ENCODE measurements at places on chromosomes 2 and 18. TPM values are rescaled to one million over a fixed set of nuclear protein-coding genes. Genes with fewer than 3 reads are reported as not detected.

GRCh38 chr2:176595986-176596385 lies 326.7 kb downstream of the MTX2 start:
- no peak for DNase-seq
- H3K36me3 ChIP-seq: no peaks in the 10 kb centered on the region
- no peaks in the 10 kb centered on the region for H3K4me1 ChIP-seq

TEX261 gene
- 41.6 TPM for total RNA-seq

DNA sequence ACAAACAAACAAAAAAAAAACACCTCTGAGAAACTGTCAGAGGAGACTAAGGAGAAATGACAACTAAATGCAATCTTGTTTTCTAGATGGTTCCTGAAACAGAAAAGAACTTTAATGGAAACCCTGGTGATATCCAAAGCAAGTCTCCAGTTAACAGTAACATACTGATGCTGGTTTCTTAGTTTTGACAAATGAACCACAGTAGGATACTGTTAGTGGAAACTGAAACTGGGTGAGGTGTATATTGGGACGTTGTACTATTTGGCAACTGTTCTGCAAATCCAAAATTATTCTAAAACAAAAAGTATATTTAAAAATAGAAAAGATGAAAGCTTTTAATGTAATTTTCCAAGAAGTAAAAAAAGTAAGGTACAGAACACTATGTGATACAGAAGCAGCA lies 11.4 kb downstream of the SESTD1 start:
- H3K27ac ChIP-seq: peak overlapping the region; percentile 67
- H3K36me3 ChIP-seq: no peaks in the 10 kb centered on the region
- no peak overlapping the region for H3K4me3 ChIP-seq
- no peaks in the 10 kb centered on the region for H3K27me3 ChIP-seq

DNA sequence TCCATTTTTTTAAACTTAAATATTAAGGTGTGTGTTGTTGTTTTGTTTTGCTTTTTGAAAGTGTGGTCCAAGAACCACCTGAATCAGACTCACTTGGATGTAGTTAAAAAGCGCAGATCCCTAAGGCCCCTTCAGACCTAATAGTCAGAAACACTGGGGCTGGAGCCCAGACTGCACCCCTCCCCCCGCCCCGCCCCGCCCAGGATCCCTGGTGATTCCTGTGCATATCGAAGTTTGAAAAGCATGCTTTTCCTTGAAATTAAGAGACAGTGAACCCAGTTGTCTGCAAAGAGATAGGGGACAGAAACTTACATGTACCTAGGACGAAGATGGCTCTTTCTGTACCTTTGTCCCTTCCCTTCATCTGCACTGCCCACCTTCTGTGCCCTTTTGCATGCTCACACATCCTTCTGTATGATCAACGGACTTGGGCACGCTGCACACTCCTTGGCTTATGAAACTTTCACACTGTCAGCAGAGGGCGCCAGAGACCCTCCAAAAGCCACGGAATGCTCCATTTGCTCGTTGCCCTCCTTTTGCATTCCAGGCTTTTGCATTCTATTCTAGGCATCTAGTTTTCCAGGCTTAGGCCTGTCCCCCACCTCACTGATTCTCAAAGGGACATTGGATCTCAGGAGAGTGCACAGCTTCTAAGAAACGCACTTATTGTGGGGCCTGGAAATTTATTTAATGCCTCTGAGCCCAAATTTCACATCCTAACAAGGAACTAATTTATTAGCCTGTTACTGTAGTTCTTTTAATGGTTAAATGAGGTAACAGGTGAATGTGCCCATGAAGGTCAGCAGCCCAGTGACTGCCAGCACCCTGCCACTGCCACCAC lies 32.8 kb upstream of the SLC14A1 start:
- no peaks in the 10 kb centered on the region for H3K36me3 ChIP-seq
- H3K27ac ChIP-seq: no peak overlapping the region
- H3K4me1 ChIP-seq: peaks cover 46% of the 10 kb centered on the region
- peak; percentile 87 for DNase-seq
- H3K4me3 ChIP-seq: no peak overlapping the region
- H3K27me3 ChIP-seq: no peaks in the 10 kb centered on the region

DNA sequence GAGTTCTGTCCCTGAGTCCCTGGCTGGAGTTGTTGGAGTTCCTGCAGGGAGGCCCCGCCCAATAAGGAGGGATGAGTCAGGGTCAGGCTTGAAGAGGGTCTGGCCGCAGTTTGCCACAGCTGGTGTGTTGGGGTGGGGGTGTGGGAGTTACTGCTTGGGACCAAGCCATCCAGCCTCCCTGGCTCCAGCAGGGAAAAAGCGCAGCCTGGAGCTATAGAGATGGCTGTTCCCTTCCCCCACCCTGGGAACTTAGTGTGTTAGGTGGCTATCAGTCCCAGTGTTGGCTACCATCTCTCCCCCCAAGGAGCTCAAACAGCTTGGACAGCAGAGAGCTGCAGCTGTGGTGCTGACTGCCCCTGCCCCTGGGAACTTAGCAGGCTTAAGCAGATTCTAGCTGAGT lies 13.2 kb upstream of the TANK start:
- peaks cover 3% of the 10 kb centered on the region for H3K4me1 ChIP-seq
- no peak overlapping the region for H3K4me3 ChIP-seq
- DNase-seq: no peak
- H3K36me3 ChIP-seq: peaks cover 8% of the 10 kb centered on the region

PSTPIP2 gene
- total RNA-seq: 133 TPM

DNA sequence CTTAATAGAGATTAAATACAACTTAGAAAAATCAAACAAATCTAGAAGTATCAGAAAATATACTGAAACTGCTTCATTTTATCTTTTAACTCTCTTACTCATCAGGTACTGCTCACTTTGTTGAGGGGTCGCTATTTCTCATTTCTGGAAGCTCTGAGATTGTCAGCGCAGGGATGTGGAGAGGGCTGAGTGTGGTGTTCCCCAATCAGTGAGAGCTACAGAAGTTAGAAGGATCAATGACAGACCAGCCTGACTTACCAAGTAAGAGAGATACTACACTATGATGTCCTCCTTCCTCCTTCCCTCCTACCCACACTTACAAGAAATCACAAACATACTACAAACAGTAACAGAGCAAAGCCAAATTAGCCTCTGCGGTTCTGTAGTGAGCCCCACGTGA lies 8.1 kb downstream of the GCFC2 start:
- H3K4me3 ChIP-seq: no peak overlapping the region
- H3K36me3 ChIP-seq: peaks cover 87% of the 10 kb centered on the region
- no peak overlapping the region for H3K27ac ChIP-seq

GRCh38 chr2:68765739-68766375 lies 31.2 kb downstream of the ARHGAP25 start:
- no peak for DNase-seq
- no peak overlapping the region for H3K4me3 ChIP-seq
- no peaks in the 10 kb centered on the region for H3K27me3 ChIP-seq
- H3K36me3 ChIP-seq: no peaks in the 10 kb centered on the region

DNA sequence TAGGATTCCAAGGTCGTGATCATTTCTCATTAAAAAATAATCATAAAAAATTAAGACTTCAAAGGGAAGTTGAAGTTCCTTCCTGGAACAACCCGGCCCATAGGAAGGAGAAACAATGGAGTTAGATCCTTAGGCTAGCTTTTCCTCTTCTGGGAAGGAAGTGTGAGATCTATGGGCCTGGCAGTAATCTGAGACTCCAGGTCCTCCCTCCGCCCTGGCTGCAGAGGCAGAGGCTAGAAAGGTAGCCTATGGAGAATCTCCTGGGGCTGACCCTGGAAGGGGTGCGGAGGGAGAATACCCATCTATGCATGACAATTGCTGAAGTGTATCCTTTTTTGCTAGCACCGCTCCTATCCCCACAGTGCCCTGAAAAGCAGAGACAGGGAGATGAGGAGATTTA lies 37.9 kb downstream of the TRIB2 start:
- no peak overlapping the region for H3K4me3 ChIP-seq
- no peak for DNase-seq
- no peak overlapping the region for H3K27ac ChIP-seq
- H3K4me1 ChIP-seq: no peaks in the 10 kb centered on the region

- DNase-seq: no peak
- no peaks in the 10 kb centered on the region for H3K4me1 ChIP-seq
- no peak overlapping the region for H3K27ac ChIP-seq
- no peaks in the 10 kb centered on the region for H3K27me3 ChIP-seq
- no peak overlapping the region for H3K4me3 ChIP-seq
Observed at GRCh38 chr2:146754606-146755005, 1090.2 kb upstream of the ACVR2A start.

GRCh38 chr18:72826736-72827135 lies 41.1 kb downstream of the NETO1 start:
- H3K27me3 ChIP-seq: no peaks in the 10 kb centered on the region
- no peaks in the 10 kb centered on the region for H3K4me1 ChIP-seq
- DNase-seq: no peak

DNA sequence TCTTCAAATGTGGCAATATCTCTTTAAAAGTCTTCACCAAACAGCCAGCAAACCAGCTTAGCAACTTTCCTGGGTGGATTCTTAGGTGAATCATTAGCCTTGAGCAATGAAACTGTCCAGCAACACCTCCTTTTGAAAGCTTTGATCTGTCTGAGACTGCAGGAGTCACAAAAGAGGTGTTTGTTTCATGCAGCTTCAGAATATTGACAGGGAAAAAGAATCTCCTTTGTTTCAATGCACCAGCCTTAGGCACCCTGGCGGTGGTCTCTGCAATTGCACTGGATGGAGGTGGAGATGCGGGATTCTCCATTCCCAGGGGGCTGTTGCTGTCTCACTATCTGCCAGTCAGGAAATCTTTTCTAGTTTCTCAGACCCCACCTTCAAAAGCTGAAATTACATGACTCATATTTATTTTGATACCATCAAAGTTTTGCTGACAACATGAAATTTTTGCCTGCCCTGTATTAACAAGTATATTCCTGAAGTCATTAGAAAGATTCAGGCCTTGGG lies 76.0 kb upstream of the DSG1 start:
- DNase-seq: no peak
- H3K36me3 ChIP-seq: no peaks in the 10 kb centered on the region
- H3K4me3 ChIP-seq: no peak overlapping the region
- no peak overlapping the region for H3K27ac ChIP-seq
- H3K27me3 ChIP-seq: no peaks in the 10 kb centered on the region

DNA sequence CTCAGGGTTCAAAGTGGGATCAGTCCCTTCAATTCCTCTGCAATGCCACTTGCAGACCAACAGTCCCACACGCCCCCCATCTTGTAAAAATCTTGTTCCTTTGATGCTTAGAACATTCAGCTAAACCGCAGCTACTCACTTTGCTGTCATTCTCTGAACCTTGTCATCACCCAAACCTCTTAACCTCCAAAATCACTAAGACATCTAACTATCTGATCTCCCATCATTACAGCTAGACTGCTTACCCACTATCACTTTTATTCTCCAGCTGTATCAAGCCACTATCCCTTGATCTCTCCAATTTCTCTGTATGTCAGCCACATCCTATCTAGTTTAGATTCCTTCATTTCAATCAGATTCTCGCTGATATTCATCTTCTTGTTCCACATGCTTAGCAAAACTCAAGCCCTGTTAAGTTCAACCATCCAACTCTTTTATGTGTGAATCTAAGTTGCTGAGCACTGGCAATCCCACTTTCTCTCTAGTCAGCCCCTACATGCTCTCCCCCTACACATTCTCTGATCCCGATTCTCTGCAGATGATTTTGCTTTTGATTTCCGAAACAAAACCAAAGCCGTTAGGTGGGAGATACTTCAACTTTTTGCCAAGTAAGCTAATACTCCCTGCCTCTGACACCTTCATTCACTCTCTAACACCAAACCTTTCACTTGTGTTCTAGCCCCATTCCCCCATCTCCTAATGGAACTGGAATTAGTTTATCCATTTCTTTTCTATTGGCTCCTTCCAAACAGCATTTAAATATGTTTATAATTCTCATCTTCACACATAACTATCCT lies 4.6 kb downstream of the GTF3C2 start:
- no peak for DNase-seq
- no peaks in the 10 kb centered on the region for H3K36me3 ChIP-seq
- H3K27ac ChIP-seq: no peak overlapping the region

PER2 gene
- 16.0 TPM for total RNA-seq

GRCh38 chr18:30016179-30016578 lies 1026.4 kb downstream of the DSC3 start:
- H3K27me3 ChIP-seq: no peaks in the 10 kb centered on the region
- H3K4me1 ChIP-seq: no peaks in the 10 kb centered on the region
- no peak overlapping the region for H3K4me3 ChIP-seq
- H3K36me3 ChIP-seq: no peaks in the 10 kb centered on the region

GRCh38 chr18:42183746-42184145 lies 228.7 kb downstream of the PIK3C3 start:
- H3K4me1 ChIP-seq: no peaks in the 10 kb centered on the region
- H3K4me3 ChIP-seq: no peak overlapping the region
- DNase-seq: no peak

IL1F10 gene
- not detected for total RNA-seq

DNA sequence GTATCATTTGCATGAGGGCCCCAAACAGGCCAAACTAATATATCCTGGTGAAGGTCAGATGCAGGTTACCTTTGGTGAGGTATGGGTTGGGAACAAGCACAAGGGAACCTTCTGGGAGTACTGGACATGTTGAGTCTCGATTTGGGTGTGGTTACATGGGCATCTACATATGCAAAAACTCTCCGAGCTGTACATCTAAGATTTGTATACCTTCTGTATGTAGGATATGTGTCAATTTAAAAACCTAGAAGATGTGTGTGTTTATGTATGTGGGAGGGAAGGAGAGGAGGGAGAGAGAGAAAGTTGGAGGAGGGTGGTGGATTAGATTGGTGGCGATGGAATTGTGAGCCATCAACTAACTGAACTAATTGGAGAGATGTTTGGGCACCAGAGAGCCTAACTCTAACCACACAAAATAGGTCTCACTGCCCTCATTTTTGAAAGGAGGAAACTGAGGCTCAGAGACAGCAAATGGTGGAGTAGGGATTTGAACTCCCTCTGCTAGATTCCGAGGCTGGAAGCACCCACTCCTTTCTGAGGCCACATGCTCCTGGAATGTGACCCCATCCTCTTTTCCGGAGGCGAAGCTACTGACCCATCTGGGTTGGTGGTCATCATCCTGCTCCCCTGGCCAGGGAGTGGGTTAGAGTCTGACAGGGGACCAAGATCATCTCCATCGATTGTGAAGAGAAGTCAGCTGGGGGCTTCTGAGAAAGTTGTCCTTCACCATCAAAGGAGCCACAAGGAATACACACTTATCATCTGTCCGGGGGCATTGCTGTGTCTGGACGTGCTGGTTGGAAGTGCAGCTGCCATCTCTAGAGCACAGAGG lies 107.3 kb upstream of the MYCN start:
- no peaks in the 10 kb centered on the region for H3K4me1 ChIP-seq
- no peak for DNase-seq
- no peak overlapping the region for H3K27ac ChIP-seq
